Fibroblast of villous mesenchyme (primary cell): ENCODE measurements at places on chromosomes 11 and 22.

GRCh38 chr22:30045901-30046715 is 34.2 kb upstream of the HORMAD2 start:
- DNase-seq = no peak

- no peak for DNase-seq
These were observed 176.4 kb downstream of the KIRREL3 start for GRCh38 chr11:126824035-126824607.

DNA sequence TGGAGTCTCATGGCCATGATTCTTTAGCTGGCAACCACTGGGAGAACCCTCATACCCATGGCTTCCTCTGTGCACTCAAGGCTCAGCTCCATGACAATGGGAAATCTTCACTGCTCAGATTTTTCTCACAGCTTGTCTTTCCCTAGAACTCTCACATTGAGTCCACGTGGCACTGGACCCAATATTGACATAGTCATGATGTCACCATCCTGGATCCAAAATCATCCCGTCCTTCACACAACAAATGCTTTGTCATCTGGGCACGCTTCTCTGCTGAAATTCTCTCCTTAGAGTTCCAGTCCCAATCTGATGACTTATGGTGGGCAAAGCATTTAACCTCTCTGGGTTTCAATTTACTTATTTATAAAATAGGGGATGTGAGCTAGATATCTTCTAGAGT is 37.7 kb upstream of the CD44 start:
- DNase-seq = no peak

DNA sequence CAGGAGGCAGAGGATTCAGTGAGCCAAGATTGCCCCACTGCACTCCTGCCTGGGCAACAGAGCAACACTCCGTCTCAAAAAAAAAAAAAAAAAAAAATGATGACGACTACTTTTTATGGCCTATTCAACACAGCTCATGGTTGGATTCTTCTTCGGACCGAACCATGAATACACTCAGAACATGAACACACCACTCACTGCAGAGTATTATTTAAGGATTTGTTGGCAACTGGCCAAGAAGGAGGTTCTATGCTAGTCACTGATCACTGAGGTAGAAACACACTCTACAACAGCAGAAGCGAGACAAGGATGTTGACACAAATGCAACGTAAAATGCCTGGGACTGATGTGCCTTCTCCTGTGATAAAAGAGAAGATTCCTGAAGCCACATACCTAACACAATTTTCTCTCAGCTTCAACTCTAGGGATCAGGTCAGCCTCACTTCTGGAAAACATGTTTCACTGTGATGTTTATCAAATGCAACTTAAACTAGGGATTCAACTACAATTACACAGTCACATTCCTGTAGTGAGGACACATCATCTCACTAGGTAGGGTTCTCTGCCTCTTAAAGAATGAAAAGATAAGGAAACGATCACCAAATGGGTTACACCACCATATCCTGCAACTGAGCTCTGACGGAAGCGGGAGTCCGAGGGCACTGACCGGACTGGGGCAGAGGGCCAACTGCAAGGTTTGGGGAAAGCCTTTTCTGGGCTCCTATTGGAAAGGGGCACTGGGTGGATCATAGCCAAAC is 82.5 kb downstream of the SGSM3 start:
- peak; percentile 82 for DNase-seq

GRCh38 chr22:47739291-47740015 is 977.0 kb downstream of the TBC1D22A start:
- DNase-seq = no peak

- DNase-seq = no peak
These were observed 5.6 kb downstream of the ALX4 start for GRCh38 chr11:44304091-44305025.

DNA sequence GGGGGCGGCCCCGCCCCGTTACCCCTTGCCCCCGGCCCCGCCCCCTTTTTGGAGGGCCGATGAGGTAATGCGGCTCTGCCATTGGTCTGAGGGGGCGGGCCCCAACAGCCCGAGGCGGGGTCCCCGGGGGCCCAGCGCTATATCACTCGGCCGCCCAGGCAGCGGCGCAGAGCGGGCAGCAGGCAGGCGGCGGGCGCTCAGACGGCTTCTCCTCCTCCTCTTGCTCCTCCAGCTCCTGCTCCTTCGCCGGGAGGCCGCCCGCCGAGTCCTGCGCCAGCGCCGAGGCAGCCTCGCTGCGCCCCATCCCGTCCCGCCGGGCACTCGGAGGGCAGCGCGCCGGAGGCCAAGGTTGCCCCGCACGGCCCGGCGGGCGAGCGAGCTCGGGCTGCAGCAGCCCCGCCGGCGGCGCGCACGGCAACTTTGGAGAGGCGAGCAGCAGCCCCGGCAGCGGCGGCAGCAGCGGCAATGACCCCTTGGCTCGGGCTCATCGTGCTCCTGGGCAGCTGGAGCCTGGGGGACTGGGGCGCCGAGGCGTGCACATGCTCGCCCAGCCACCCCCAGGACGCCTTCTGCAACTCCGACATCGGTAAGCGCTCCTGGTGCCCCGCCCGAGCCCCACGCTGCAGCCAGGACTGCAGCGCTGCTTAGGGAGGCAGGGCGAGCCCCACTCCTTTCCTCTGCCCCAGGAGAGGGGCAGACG is at the start of gene TIMP3:
TSS of gene TIMP3 (plus strand) at position 169 of the 700 bp plus-strand sequence. CDS start at position 466, 297 bp downstream.
- DNase-seq = peak; percentile 92

DNA sequence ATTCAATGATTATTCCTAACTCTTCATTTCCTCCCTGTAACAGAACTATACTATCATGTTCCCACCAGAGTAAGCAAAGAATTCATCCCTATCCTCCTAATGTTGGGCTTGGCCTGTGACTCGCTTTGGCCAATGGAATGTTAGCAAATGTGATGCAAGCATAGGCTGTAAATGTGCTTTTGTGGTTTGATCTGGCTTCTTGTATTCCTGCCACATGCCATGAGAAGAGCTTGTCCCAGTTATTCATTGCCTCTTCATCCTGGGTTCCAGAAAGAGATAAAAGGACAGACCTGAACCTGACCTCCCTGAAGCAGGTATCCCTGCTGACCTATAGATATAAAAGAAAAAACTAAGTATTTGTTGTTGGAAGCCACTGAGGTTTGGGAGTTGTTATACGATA is 51.0 kb downstream of the SYTL2 start:
- peak; percentile 87 for DNase-seq

- no peak for DNase-seq
These were observed 10.5 kb downstream of the PICALM start for GRCh38 chr11:86058360-86058759.

GRCh38 chr11:120229451-120230424 is 10.2 kb upstream of the POU2F3 start:
- peak; percentile 25 for DNase-seq

GRCh38 chr22:27124351-27124966 is 467.1 kb downstream of the MIAT start:
- DNase-seq = no peak

DNA sequence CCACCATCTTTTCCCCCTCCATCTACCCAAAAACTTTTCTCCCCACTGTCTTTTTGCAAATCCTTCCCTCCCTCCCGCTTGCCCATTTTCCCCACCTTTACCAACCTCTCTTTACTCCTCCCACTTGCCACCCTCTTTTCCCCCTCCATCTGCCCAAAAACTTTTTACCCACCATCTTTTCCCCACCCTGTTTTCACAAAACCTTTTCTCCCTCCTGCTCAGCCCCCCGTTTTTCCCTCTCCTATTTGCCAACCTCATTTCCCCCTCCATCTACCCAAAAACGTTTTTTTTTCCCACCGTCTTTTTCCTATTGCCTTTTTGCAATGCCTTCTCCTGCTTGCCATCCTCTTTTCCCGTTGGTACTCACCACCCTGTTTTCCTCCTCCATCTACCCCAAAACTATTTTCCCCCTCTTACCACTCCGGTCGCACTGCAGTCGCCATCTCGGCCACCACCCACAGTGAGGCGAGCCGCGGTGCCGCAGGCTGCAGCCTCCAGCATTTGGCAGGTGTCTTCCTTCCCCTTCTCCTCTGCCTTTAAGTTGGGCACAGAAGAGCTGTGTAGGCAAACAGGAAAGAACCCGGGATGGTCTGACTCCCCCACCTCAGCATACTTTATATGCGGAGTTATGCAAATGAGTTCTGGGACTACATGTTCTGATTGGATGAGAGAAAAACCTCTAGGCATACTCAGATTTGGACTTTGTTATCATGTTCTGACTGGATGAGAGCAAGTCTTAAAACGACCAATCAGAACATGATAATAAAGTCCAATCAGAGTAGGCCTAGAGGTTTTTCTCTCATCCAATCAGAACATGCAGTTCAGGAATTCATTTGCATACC is 121.2 kb upstream of the VPREB1 start:
- no peak for DNase-seq

DNA sequence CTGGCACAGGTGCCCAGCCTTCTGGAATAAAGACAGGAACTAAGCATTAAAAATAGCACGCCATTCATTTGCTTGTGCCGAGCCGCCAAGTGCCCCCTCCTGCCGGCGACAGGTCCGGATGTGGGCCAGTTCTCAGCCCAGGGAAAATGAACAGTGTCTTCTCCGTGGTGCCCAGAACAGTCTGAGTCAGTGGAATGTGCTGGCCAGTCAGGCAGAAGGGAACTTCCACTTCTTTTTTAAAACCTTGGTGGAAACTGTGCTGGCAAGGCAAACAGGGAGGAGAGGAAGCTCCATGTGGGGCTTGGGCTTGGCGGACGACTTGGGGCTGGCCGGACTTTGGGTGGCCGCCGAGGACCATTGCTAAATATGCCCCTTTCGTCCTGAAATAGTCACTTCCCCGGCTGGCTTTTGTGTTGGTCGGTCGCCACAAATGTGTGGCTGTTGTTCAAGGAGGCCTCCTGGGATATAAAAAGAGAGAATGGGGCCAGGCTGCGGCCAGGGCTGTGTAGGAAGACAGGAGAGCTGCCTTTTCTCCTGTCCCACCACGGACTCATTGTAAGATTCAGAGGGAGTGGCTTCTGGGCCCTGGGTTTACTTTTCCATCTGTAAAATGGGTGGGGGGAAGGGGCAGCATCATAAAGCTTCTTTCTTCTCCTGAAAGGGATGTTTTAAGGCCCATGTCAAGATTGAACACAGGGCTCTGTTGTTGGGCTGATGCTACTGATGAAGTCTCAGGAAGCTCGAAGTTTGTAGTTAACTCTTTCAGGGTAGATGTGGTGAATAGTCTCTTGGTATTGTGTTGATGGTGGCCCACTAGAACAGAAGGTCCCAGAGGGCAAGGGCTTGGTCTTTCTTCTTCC is 101.0 kb downstream of the PTPRJ start:
- no peak for DNase-seq

DNA sequence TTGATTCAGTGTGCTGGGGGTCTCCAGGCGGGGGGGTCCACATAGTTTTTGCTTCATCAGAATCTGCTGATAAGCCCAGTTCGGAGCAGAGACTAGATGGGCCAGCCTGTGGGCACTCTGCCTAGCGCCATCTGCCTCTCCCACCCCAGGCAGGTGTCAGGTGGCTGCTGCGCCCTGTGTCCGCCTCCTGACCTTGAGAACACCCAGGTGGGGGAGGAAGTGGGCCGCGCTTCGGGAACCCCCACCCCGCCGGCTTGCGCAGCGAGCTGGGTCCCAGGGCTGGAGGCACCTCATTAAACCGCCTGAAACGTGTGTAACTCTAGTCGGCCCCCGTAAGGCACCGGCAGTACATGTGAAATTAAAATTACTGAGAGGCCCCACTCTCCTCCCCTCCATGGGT is 113.6 kb downstream of the KCNQ1 start:
- DNase-seq = no peak

- no peak for DNase-seq
These were observed 23.3 kb downstream of the LRP5 start for GRCh38 chr11:68335683-68336082.

GRCh38 chr11:36015799-36016198 is 71.9 kb downstream of the LDLRAD3 start:
- DNase-seq = no peak

GRCh38 chr11:3809624-3809928 is 1.2 kb downstream of the PGAP2 start:
- no peak for DNase-seq

DNA sequence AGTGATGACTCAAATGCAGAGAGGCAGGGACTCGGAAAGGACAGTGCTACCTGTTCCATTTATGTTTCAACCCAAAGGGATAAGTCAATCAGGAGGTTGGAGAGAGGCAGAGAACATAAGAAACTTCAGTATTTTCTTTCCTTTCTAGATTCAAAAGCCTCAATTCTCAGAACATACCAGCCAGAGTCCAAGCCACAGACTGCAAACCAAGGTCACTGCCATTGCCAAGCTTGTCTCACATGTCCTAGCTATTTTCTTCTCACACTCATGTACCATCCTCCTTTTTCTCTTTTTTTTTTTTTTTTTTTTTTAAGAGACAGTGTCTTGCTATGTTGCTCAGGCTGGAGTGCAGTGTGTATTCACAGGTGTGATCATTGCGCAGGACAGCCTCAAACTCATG is 111.7 kb upstream of the AKIP1 start:
- DNase-seq = no peak

- no peak for DNase-seq
These were observed 101.6 kb upstream of the USP47 start for GRCh38 chr11:11740073-11740702.

- DNase-seq = no peak
These were observed 444.3 kb downstream of the TBC1D22A start for GRCh38 chr22:47206666-47207218.

DNA sequence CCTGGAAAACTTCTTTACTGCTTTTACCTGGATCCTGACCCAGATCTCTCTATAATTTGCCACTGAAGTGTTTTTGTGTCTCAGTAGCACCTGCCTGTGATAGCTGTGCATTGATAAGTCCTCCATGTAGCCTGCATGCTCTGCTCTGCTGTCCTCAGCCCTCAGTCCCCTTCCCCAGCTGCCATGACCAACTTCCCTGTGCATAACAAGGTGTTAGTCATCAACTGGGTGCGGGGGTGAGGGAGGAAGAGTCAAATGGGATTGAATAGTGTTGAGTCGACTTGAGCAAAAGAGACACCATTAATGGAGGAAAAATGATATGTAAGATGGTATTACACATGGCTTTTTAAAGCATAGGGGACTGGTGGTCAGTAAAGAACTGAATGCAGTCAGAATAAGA is 92.2 kb upstream of the PLET1 start:
- DNase-seq = no peak

DNA sequence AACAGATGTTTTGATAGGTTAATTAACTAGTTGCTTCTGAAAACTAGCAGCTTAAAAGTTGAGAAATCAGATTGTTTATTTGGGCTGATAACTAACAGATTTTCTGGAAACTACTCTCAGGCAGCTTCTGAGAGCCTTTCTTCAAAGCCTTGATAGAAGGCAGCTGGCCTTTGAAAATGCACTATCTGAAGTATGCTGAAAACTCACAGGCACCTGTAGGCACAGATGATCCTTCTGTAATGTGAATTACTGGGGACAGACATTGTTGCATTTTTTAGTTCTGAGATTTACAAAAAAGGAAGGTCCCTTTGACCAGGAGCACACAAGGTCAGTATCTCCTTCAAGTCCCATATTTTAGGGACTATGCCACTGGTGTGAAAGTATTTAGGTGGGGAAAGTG is 460.8 kb upstream of the CNTN5 start:
- no peak for DNase-seq

GRCh38 chr11:78201096-78201818 is 12.5 kb downstream of the USP35 start:
- DNase-seq = no peak
